ENCODE measurements at places on chromosomes 11 and 22. TPM values are rescaled to one million over a fixed set of nuclear protein-coding genes. Genes with fewer than 3 reads are reported as not detected.
A peak's percentile ranks its signal among the peaks of the same experiment; 100 is the strongest.

CNIH2 gene
- 0.89 TPM for polyA plus RNA-seq

NAALADL1 gene
- polyA plus RNA-seq = 436 TPM

CD248 gene
- 35.7 TPM for polyA plus RNA-seq

SCGB1C1 gene
- not detected for polyA plus RNA-seq

SLC36A4 gene
- 3.4 TPM for polyA plus RNA-seq

HOATZ gene
- polyA plus RNA-seq = not detected

NRXN2 gene
- polyA plus RNA-seq = 8.9 TPM

DNA sequence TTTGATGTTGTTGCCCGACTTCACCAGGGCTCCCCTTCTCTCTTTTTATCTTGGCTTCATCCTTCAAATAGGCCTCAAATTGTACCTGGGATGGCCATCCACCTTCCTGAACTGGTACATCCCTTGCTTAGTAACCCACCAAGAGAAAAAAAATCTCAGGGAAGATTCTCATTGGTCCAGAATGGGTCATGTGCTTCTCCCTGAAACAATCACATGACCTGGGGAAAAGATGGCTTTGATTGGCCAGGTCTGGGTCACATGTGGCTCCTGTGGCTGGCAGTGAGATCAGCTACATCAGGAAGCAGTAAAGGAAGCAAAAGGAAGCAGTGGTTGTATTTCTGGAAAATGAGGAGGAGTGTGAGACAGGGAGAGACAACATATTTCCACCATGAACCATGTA lies 540.2 kb downstream of the MIAT start:
- H3K36me3 ChIP-seq = no peaks in the 10 kb centered on the region
- H3K4me1 ChIP-seq = no peaks in the 10 kb centered on the region
- H3K27me3 ChIP-seq = no peaks in the 10 kb centered on the region

DNA sequence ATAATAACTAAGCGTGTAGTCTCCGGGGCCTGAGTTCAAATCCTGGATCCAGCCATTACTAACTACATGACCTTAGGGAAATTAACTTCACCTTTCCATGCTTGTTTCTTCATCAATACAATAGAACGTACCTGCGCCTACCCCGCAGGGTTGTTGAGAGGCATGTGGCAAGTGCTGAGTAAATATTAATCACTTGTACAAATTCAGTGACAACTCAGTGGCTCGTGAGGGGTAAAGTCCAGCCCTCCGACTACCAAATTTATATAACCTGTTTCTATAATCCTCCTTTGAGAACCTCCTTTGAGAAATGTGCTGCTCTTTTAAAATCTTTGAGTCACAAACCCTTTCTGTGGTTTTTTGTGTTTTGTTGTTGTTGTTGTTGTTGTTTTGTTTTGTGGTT lies 49.8 kb downstream of the FEZ1 start:
- no peaks in the 10 kb centered on the region for H3K27me3 ChIP-seq
- no peak for DNase-seq
- no peak overlapping the region for H3K27ac ChIP-seq
- H3K36me3 ChIP-seq = peaks cover 4% of the 10 kb centered on the region

- no peak for DNase-seq
- H3K27ac ChIP-seq = no peak overlapping the region
- H3K4me3 ChIP-seq = no peak overlapping the region
- H3K4me1 ChIP-seq = no peaks in the 10 kb centered on the region
- H3K36me3 ChIP-seq = no peaks in the 10 kb centered on the region
Measured at GRCh38 chr22:21904250-21904789, 36.9 kb upstream of the MAPK1 start.

GRCh38 chr11:28963187-28963586 lies 855.0 kb downstream of the METTL15 start:
- DNase-seq = no peak
- H3K4me3 ChIP-seq = no peak overlapping the region
- no peaks in the 10 kb centered on the region for H3K4me1 ChIP-seq
- no peaks in the 10 kb centered on the region for H3K27me3 ChIP-seq
- no peaks in the 10 kb centered on the region for H3K36me3 ChIP-seq

- H3K27ac ChIP-seq = peak overlapping the region; percentile 21
- no peak overlapping the region for H3K4me3 ChIP-seq
- H3K4me1 ChIP-seq = peaks cover 42% of the 10 kb centered on the region
- H3K36me3 ChIP-seq = no peaks in the 10 kb centered on the region
Measured at GRCh38 chr22:43008509-43008908, 6.4 kb downstream of the PACSIN2 start.

GRCh38 chr11:44515048-44515447 lies 50.4 kb upstream of the CD82 start:
- H3K27me3 ChIP-seq = peaks cover 9% of the 10 kb centered on the region
- H3K36me3 ChIP-seq = no peaks in the 10 kb centered on the region
- no peak overlapping the region for H3K4me3 ChIP-seq
- H3K4me1 ChIP-seq = no peaks in the 10 kb centered on the region

GRCh38 chr22:43923631-43924464 lies at the start of gene PNPLA3:
Gene PNPLA3 (plus strand): TSS chr22:43923805. CDS start chr22:43923912, 107 bp downstream.
- no peaks in the 10 kb centered on the region for H3K27me3 ChIP-seq
- peak; percentile 87 for DNase-seq
- no peak within 1 kb of the TSS for H3K27ac ChIP-seq
- H3K4me1 ChIP-seq = no peaks in the 10 kb centered on the region

DNA sequence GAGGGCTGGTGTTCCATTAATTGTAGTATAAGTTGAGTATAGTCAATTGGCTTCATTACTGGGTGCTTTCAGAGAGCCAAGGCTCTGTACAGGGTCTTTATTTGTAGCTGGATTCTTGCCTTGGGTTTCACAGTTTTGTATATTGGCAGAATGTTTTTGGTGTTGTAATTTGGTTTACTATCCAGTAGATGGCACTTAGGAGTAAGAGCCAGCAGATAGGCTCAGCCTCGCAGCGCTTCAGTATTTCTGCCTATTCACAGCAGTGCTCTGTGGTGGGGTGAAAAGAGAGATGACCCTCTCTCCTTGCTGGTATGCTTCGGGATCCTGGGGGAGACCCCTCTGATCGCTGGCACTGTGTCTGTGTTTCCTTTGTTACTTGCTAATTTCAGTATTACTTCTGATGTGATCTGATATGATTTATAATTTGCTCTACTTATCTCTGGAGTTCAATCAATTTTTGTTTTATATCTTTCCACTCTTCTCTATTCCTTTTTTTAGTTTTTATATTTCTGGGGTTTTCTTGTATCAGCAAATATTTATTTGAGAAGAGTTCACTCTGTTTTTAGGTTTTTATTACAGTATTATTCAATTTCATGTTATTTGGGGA lies 52.2 kb downstream of the ANO5 start:
- H3K4me1 ChIP-seq = no peaks in the 10 kb centered on the region
- no peaks in the 10 kb centered on the region for H3K36me3 ChIP-seq
- H3K27me3 ChIP-seq = no peaks in the 10 kb centered on the region
- DNase-seq = peak; percentile 31

DNA sequence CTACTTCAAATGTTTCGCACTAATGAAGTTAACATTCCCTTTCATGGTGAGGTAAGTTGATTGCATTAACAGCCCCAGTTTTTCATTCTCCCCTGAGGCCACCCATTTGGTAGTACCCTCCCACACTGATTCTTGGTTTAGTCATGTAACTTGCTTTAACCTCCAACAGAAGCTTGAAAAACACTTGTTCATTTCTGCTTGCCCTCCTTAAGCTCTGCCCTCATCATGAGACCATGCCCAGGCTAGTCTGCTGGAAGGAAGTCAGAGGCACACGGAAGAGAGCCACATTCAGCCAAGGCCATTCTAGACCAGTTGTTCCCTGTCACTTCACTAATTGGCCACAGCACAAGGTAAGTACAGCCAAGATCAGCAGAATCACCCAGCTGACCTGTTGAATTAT lies 50.7 kb upstream of the CD44 start:
- no peak overlapping the region for H3K27ac ChIP-seq
- DNase-seq = no peak
- no peaks in the 10 kb centered on the region for H3K4me1 ChIP-seq
- H3K4me3 ChIP-seq = no peak overlapping the region
- no peaks in the 10 kb centered on the region for H3K36me3 ChIP-seq
